ENCODE measurements at places on chromosomes 12 and 14.
A peak's percentile ranks its signal among the peaks of the same experiment; 100 is the strongest.

- DNase-seq, result no peak
Measured at GRCh38 chr12:123040106-123040505, 59.6 kb downstream of the ARL6IP4 start.

DNA sequence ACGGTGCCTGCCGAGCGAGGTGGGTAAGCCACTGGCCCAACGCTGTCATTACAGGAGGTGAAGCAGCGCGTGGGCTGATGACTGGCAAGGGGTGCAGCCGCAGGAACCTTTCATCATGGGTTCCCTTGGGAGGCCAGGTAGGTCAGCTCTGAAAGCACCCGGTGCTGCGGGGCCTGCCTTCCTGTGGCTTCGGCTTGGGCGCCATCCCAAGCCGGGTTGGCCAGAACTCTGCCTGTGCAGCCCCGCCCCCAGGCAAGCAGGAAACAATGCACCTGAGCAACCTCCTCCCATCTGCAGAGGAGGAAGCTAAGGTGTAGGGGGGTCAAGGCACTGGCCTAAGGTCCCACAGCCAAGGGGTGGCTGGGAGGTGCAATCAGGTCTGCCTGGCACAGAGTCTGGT is 20.0 kb upstream of the HHIPL1 start:
- DNase-seq, result no peak

- DNase-seq, result no peak
Measured at GRCh38 chr14:90137807-90138206, 76.0 kb downstream of the KCNK13 start.

DNA sequence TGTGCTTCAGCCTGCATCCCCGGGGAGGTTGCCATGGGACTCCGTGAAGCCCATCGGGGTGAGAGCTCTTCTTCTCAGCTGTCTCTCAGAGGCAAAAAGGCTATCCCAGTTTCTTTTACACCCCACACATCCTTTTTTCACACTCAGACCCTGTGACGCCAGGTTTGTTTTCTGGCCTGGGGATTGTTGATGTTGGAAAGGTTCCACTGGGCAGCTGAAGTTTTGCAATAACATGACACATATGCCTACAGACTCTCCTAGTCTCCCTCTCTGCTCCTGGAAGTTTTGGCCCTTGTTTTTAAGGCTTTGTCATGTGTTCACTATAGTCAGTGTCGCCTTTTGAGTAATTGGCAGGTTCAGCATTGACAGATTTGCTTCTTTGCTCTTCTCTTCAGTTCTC is 118.6 kb downstream of the SMOC1 start:
- no peak for DNase-seq

DNA sequence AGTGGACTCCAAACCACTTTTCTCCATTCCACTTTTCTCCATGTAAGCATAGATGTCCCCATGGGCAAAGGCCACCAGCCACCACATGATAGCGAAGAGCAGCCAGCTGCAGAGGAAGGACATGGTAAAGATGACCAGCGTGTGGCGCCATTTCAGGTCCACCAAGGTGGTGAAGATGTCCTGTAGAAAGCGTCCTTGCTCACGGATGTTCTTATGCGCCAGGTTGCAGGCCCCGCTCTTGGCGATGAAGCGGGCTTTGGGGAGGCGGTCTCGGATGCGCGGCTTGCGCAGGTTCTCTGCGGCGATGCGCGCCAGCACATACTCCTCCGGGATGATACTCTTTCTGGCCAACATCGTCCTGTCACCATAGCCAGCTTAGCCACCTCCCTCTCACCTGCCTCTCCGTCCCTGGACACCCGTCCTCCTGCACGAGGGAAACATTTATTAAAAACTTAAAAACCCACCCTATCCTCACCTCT is 1.2 kb downstream of the KCNJ8 start:
- peak; percentile 19 for DNase-seq

DNA sequence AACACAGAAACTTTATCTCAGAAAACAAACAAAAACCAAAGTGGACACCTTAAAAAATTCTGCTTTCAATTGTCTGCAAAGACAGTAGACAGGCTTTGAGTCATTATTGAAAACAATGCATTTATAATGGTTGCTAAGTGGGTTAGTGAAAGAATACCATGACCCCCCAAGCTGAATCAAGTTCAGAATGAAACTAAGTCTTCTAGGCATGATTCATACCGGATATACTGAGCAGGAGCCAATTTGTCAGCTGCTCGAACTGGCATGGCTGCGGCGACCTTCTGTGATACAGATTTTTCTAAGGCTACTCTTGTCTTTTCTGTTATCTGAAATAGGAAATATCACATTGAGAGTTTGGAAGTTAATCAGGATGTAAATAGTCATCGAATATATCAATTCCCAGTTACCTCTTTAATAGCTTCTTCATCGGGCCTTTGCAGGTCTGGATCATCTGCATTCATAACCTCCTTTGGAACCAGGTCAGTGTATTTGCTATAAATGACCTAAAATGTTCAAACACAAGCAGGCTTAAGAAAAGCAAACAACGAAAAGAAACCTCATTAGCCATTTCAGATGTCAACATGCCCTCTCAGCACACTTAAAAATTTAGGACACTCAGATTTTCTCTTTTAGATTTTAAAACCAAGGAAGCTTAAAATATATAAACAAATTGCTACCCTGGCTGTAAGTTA is 22.3 kb downstream of the SNW1 start:
- DNase-seq, result peak; percentile 9

GRCh38 chr14:73263606-73264005 is 26.3 kb downstream of the PAPLN start:
- no peak for DNase-seq

DNA sequence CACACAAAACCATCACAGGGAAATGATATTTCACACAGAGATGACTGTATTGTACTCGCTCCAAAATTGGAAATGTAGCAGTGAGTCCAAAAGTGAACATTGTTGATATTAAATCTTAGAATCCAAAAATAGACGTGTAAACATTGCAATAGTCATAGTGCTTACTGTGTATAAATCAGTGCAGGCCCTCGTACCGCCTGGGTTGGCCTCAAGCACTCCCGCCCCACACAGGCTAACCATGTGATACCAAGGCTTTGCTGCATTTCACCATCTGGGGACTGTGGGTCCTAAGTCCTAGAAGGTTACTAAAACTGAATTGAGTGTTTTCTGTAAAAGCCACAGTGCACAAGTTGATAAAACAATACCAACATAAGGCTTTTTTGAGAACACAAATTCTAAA is 107.3 kb downstream of the PPP2R5E start:
- DNase-seq, result peak; percentile 59

DNA sequence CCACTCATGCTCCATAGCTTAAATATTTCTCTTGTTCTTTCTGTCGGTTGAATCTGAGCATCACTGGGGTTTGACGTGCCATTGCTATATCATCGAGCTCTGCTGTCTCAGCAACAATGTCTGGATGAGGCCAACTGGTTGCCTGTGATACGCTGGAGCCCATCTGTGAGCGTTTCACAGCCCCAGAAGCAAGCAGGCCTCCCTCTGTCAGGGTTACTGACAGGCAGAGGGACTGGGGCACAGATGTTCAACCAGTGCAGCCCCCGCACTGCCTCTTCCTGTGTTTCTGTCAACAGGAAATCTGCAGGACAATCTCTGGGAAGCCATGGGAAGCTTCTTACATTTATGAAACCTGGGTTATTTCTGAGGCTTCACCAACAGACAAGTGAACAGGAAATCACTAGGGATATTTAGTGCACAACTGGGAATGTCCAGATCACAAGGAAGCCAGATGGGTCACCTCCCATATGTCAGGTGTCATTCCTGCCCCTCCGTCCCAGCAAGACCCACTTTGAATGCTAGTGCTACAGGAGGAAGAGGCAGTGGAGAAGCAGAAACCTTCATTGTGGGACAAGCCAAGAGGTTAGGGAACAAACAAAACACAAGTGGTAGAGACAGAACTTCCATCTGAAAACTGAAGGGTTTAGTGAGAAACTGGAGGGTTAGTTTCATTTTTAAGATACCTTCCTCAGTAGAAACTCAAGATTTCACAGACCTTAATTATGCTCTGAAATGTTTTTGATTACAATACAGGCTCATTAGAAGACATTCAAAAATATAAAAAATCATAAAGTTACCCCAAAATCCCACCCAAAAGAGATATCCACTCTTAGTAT is 24.1 kb downstream of the DMAC2L start:
- DNase-seq, result peak; percentile 50

GRCh38 chr12:86213012-86213411 is 43.2 kb downstream of the MGAT4C start:
- no peak for DNase-seq

DNA sequence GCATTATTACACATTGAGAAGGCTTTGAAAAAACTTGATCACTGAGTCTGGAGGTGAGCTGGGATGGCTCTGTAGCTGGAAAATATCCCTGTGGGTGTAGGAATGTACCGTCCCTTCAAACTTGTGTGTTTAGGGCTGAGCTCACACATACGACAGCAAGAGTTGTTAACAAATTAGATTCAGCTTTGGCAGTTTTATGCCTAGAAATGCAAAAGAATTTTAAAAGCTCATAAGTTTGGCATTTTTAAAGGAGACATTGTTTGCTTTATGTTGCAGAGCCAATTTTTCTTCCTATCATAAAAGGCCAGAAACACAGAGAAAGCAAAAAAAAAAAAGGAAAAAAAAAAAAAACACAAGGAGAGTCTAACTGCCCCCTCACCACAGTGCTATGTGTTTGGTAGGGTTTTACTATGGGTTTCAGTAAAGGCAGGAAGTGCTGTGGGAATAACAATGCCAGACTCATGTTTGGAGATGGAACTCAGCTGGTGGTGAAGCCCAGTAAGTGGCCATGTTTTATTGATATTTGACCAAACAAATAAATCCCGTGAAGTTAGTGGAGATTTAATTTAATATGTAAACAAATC is 78.4 kb downstream of the DAD1 start:
- peak; percentile 61 for DNase-seq

GRCh38 chr14:41055589-41055988 is 551.1 kb upstream of the LRFN5 start:
- no peak for DNase-seq

DNA sequence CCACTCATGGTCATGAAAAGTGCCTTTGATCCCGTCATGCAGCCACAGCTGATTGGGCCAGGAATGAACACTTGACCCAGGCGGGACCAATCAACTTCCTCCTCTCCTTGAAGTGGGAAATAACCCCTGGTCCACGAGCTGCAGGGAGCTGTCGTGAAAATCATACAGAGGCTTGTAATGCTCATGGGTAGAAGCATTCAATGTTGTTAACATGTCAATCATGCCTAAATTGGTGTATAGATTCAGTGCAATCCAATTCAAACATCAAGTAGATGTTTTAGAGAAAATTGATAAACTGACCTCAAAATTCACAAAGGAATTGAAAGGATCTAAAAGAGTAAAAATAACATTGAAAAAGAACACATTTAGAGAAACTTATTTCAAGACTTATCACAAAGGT is 1019.0 kb upstream of the TMEM132C start:
- DNase-seq, result no peak

DNA sequence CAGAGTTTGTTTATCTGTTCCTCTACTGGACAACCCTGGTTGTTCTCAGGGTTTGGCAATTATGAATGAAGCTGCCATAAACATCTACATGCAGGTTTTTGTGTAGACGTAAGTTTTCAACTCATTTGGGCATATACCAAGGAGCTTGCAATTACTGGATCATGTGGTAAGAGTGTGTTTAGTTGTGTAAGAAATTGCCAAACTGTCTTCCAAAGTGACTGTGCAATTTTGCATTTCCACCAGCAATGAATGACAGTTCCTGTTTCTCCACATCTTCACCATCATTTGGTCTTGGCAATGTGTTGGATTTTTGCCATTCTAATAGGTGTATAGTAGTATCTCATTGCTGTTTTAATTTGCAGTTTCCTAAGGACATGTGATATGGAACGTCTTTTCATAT is 39.8 kb upstream of the FBXO33 start:
- DNase-seq, result no peak

DNA sequence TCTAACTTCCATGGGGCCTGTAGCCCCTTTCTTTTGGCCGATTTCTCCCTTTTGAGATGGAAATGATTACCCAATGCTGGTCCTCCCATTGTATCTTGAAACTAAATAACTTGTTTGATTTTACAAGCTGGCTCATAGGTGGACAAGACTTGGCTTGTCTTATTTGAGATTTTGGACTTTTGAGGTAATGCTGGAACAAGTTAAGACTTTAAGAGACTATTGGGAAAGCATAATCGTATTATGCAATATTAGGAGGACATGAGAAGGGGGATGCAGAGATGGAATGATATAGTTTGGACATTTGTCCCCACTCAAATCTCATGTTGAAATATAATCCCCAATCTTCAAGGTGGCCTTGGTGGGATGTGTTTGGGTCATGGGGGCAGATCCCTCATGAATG is 49.2 kb upstream of the LYZ start:
- DNase-seq, result no peak

GRCh38 chr14:63478010-63478409 is 65.2 kb downstream of the PPP2R5E start:
- no peak for DNase-seq

- DNase-seq, result no peak
Measured at GRCh38 chr12:68798882-68799234, 9.1 kb upstream of the MDM2 start.

DNA sequence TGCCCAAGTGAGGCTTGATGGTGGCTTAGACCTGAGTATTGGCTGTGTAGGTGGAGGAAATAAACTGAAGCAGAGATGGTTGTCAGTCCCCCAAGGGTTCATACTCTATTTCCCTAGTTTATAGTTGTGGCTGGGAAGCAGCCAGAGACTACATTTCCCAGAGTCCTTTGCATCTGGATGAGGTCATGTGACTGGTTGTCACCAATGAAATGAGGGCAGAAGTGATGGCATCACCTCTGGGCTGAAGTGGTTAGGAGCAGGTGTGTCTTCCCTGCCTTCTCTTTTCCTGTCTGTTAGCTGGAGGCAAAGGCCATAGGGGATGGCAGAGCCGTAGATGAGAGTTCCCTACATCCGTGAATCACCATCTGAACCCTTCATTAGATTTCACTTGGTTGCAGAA is 16.3 kb upstream of the NOS1 start:
- no peak for DNase-seq

- DNase-seq, result no peak
Measured at GRCh38 chr12:126361804-126362203, 1296.6 kb downstream of the AACS start.

GRCh38 chr12:10554228-10554755 is 48.6 kb downstream of the EIF2S3B start:
- DNase-seq, result no peak

DNA sequence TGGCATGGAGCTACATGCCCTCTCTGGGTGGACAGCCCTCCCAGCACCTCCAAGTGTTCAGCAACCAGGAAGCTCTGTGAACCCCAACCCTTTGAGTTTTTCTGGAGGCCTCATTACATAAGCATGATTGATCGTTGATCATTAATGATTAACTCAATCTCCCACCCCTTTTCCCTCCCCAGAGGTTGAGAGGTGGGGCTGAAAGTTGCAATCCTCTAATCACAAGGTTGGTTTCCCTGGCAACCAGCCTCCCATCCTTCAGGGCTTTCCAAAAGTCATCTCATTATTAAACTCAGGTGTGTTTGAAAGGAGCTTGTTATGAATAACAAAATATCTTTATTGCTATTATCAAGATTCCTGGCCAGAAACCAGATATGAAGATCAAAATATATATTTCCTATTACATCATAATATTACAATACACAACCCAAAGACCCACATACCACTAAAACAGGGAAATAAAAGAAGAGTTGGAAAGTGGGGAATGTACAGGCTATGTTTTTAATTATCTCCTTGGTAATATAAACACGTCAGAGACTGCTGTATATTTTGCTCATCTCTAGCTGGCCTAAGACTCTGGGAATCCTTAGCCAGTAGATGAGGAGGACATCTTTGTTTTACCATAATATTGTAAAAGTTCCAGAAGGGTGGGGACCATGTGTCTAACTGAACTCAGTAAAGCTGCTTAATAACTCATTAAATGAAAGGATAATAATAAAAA is 73.6 kb downstream of the SSPN start:
- peak; percentile 66 for DNase-seq
